ENCODE measurements at places on chromosomes 2 and 18.

DNA sequence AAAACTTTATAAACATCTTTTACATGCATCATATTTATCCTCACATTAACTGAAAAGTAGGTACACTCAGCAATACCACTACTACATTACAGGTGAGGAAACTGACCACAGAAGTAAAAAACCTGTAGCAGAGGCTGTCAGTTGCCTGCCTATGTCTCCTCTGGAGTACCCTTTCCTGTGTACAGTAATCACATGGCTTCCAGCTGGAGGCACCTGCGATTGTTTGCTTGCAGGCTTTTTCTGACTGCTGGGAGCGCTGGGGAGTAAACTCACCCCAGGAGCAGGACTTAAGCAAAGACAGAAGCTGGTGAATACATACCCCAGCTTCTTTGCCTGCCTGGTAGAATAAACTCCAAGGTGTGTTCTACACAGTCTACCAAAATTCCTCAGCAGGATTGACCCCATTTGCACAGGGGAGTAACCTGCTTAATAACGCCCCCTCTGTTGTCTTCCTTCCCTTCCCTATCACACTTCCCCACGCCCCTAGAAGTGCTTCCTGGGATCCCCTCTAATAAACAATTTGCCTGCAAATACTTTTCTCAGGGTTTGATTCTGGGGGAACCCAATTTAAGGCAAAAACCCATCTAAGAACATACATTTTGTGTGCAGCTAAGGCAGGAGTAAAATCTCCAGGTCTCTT is 138.9 kb downstream of the PTH2R start:
- no peak for DNase-seq

- DNase-seq: no peak
These were observed 96.0 kb downstream of the WDR7 start for GRCh38 chr18:56747032-56747658.

DNA sequence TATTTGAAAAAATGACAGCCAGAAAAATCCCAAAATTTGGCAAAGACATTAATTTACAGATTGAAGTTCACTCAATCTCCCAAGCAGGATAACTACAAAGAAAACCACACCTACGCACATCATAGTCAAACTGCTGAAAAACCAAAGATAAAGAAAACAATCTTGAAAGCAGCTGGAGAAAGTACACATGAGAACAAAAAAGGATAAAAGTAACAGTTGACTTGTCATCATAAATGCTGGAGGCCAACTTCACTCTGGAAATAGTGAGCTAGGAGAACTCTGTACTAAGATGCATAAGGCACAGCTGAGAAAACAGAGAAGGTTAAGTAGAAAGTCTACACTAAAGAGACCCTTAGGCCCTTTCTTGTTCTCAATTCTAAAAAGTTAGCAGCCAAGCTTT is 73.1 kb downstream of the TLK1 start:
- DNase-seq: no peak

DNA sequence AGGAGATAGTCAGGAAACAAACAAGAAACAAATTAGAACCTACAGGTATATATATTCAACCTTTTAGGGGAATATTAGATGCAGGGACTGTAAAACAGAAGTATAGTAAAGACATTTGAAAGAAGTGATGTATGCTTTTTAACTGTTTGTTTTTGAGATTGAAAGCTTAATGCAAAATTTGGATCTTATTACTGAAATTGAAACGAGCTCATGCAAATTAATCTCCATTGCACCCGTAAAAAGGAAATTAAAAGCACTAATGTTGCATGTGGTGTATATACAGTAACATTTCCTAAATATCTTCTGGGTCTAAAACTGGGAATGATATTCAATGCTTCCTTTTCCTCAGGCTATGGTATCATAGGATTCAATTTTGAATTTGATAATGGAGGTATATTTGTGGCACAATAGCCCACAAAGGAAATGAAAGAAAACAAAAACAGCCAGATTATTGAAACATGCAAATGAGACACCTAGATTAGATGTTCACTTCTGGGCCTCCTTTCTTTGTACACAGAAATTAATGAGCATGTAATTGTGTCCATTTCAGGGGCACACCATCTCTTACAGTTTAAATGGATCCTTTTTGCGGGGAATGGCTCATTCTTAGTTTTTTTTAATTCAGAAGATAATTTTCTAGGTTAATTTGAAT is 1.6 kb upstream of the ELOA2 start:
- no peak for DNase-seq

DNA sequence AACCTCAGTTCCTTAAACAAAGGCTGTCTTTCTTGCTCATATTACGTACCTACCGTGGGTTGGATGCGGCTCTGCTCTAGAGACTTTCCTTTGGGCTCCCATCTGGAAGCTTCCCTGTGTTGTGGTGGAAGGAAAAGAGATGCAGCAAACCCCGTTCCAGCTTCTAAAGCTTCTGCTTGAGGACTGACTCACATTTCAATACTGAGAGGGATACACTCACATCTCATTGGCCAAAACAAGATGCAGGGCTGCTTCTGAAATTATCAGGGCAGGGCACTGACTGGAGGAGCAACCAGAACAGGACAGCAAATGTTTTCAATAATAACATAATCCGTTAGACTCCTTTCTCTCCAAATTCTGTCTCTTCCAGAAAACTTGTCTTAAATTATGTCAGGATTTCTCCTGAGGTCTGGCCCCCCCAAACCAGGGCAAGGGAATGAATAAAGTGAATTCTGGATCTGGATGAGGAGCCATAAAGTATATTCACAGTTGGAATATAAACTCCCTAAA is 4.5 kb upstream of the MYO5B start:
- no peak for DNase-seq

GRCh38 chr2:165927353-165927752 is 26.2 kb downstream of the TTC21B start:
- no peak for DNase-seq

DNA sequence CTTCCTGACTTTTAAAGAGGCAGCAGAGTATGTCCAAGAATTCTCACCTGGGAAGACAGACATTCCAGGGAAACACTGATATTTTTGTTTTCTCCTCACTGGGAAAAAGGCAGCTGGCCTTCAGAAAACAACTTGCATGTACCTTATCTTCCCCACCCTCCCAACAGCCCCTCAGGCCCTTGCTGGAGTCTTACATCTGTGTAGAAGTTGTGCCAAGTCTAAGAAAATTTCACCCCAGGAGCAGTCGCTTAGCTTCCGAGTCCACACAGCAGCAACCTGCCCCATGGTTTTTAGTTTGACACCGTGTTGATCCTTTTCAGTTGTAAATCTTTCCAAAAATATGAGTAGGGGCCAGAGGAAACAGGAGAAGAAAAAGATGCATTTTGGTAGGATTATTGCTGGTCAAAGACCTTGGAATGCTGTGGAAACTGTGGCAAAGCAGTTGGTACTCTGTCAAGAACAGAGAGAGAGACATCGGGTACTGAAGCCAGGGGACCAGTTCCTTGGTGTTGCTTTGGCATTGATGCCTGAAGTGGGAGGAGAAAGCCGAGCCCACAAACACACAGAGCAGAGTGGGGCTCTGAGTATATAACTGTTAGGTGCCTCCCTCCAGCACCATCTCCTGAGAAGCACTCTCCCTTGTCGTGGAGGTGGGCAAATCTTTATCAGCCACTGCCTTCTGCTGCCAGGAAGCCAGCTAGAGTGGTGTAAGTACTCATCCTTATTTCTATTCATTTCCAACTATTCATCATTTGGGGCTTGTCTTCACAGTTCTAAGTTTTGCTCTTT is at the start of gene SLC14A1:
SLC14A1 (plus strand) TSS at position 615 of the 789 bp plus-strand sequence. CDS start 6,140 bp downstream, outside the sequence.
- DNase-seq: no peak

DNA sequence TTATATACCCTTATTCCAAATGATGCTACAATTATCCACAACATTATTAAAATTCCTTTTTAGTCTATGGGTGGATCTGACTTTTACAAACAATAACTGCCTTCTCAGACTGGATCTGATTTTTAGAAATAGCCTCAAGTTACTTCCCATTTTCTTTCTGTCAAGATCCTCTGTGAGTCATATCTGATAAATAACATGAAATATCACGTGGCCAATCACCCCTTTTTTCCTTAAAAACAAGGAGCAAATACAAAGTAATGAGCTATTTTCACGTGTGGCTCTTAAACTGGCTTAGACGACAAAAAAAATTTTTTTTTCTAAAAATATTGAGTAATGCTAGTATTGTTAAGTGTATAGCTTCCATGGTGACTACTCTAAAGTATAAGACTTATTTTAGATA is 6.7 kb downstream of the PELI1 start:
- no peak for DNase-seq

GRCh38 chr2:5921081-5921642 is 229.0 kb downstream of the SOX11 start:
- DNase-seq: no peak

DNA sequence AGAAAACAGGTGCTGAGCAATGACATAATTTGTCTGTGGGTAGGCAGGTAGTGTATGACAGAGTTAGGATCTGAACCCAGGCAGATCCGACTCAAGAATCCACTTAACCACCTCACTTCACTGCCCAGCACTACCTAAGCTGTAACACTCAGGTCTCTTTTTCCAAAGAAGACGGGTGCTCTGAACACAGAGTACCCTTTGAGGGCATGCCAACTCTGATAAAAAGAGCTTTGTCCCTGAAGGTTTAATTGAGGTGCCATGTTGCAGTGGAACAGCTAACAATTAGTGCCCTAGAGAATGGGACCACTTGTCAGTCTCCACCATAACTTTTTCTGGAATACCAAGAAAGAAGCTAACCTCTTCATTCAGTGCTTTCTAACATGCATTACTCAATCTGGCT is 11.3 kb downstream of the ABHD3 start:
- no peak for DNase-seq

- DNase-seq: no peak
These were observed 62.7 kb downstream of the TRAPPC12 start for GRCh38 chr2:3442185-3442584.

DNA sequence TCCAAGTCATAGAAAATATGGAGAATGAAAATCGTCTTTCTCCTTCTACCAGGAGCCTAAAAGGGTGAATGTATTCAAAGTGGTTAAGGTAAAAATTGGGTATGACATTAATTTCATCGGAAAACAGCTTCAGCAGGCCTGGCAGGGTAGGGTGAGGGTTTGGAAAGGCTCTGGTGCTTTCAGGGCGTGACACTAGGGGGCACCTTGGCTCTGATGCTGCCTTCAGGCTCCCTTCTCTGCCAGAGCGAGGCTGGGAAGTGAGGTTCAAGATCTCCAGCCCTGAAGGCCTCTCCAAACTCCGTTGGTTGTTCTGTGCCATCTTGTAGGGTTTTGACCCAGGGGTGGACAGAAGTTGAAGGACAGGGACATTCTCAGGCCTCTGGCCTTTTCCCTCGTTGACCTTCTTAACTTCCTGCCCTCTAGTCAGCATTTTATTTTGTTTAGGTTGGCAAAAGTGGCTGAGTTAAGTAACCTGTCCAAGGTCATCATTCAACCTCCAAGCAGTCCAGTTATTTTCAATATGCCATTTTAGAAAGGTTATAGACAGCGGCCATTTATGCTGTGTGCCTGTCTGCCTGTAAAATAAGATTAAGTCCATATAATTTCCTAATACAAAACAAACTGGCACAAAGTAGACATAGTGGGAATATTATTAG is 40.3 kb downstream of the EML6 start:
- no peak for DNase-seq

GRCh38 chr2:230981704-230982103 is 14.2 kb upstream of the SPATA3 start:
- DNase-seq: no peak

- no peak for DNase-seq
These were observed 142.4 kb downstream of the MREG start for GRCh38 chr2:215870986-215871385.

GRCh38 chr18:6021306-6022073 is 126.2 kb upstream of the TMEM200C start:
- DNase-seq: no peak

- no peak for DNase-seq
These were observed 885.7 kb upstream of the KLHL29 start for GRCh38 chr2:22499082-22499839.

DNA sequence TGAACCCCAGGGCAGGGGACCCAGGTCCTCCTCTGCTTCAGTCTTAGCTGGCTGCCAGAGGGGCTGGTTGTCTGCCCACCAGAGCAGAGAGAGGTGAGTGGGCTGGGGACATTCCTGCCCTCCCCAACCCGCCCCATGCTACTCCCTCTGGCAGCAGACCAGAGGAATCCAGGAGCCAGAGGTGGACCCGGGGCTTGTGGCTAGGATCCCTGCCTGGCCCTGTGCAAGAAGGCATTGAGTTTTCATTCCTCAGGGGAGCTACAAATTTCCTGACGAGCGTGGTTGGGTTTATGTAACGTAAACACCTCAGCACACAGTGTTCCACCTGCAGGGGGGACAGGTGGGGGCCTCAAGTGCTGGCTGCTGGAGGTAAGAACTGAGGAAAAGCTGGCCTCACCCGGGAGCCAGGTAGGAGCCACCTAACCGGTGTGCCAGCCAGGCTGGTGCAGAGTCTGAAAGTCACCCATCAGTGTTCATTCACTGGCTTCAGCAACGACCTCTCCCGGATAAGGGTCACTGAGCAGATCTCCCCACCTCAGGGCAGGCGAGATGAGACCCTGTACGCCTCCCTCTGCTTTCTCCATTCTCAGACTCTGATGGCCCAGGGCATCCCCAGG is 246.8 kb downstream of the DYSF start:
- no peak for DNase-seq

GRCh38 chr2:28082131-28082530 is 191.6 kb downstream of the BABAM2 start:
- DNase-seq: no peak

DNA sequence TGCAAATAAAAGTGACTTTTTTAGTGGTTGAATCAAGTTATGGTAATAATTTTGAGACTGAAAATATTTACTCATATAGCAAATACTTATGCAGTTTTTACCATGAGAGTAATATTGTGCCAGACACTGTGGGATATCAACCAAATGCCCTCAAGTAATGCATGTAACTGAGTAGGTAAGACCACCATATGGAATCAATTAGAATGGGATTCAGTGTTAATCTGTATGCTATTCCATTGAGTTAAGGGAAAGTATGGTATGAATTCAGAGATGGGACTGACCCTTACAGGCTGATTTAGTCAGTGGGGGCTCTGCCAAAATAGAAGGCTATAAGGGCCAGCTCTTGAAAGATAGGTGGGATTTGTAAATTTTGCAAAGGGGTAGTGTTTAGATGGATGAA is 131.6 kb downstream of the CCDC85A start:
- DNase-seq: no peak

- DNase-seq: no peak
These were observed 352.9 kb downstream of the TXNL1 start for GRCh38 chr18:56285387-56286065.

GRCh38 chr2:42324949-42325348 is 36.1 kb downstream of the COX7A2L start:
- DNase-seq: no peak

- DNase-seq: no peak
These were observed 182.5 kb upstream of the OSR1 start for GRCh38 chr2:19540739-19541525.

All from T follicular helper cell (primary cell).